NCI-H1930 (cell line): ENCODE measurements at places on chromosomes 16 and 17.
A peak's percentile ranks its signal among the peaks of the same experiment; 100 is the strongest.

DNA sequence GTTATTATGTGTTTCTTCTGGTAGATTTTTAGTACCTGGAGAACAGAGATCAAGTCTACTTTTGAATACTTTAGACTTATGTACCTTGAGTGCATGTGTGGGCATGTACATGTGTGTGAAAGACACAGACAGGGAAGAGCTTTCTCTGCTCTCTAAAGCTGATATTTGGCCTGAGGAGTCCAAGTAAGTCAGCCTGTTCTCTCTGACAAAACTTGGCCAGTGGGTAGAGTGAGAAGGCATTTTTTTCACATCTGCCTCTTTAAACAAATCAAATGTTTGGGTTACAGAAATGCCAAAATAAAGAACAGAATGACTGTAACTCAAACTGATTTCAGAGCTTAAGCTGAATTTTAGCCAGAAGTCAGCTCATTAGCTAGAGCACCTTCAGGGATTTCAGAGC, 309.7 kb upstream of the DYNLRB2 start:
- no peak for DNase-seq

DNA sequence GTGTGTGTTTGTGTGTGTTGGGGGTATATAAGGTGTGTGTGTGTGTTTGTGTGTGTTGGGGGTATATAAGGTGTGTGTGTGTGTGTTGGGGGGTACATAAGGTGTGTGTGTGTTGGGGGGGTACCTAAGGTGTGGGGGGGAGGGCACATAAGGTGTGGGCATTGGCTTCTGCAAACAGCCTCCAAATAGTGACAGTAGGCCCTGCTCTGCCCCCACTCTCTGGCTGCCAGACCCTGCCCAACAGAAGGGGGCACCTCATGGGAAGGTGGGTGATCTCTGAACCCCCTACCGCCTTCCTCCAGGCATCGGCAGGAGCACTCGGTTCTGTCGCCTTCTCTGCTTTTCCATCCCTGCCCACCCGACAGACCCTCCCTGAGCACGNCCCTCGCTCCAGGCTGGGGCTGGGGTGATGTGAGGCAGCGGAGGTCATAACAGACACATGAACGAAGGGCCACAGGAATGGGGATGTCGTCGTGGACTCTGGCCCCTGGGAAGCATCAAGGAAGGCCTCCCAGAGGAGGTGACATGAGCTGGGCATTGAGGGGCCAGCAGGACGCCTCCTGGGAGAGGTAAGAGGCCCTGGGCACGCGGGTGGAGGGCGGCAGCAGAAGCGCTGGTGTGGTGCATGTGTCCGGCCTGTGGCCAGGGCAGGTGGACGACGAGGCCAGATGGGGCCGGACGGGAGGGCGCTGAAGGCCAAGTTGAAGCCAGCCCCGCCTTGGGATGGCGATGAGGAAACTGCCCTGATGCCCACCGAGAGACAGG, 136.6 kb upstream of the RPH3AL start:
- DNase-seq = no peak

DNA sequence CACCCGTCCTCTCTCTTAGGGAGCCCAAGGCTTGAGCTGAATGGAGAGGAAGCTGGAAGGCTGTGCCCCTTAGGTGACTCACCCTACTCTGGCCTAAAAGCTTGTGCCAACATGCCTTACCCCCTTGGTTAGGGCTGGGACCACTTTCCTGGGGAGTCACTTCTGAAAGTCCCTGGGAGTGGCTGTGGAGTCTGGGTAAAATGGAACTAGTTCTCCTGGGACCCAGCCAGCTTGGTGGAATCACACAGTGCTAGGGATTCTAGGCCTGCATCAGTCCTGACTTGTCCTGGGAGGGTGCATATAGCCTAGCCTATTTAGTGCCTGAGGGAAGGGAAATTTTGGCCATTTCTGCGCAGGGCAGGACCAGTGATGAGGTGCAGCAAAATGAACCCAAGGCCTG, 10.5 kb downstream of the MMP28 start:
- no peak for DNase-seq

- DNase-seq = no peak
Observed at GRCh38 chr17:74059479-74060240, 143.8 kb upstream of the RPL38 start.

DNA sequence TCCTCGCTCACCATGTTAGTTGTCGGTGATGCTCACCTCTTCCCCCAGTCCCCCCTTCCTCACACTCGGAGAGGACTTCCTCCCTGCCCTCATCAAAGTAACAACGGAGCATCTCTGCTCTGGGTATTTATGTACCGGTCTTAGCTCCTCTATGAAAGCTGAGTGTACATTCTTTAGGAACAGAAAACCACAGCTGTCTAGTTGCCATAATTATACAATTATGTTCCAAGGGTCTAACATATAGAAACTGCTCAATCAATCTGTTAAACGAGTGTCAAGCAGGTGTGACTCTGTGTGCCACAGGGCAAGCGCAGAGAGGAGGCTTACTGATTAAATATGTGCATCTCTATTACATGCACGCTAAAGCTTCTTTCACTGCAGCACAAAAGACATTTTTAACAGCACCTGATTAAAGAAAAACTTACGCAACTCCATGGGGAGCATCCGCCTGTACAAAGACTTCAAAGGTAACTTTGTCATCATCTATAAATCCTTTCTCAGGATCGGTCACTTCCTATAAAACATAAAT, 37.8 kb downstream of the LITAFD start:
- peak; percentile 88 for DNase-seq

- no peak for DNase-seq
Observed at GRCh38 chr17:19546289-19547065, 12.8 kb downstream of the SLC47A1 start.

- no peak for DNase-seq
Observed at GRCh38 chr17:19331543-19332245, 30.8 kb downstream of the B9D1 start.

DNA sequence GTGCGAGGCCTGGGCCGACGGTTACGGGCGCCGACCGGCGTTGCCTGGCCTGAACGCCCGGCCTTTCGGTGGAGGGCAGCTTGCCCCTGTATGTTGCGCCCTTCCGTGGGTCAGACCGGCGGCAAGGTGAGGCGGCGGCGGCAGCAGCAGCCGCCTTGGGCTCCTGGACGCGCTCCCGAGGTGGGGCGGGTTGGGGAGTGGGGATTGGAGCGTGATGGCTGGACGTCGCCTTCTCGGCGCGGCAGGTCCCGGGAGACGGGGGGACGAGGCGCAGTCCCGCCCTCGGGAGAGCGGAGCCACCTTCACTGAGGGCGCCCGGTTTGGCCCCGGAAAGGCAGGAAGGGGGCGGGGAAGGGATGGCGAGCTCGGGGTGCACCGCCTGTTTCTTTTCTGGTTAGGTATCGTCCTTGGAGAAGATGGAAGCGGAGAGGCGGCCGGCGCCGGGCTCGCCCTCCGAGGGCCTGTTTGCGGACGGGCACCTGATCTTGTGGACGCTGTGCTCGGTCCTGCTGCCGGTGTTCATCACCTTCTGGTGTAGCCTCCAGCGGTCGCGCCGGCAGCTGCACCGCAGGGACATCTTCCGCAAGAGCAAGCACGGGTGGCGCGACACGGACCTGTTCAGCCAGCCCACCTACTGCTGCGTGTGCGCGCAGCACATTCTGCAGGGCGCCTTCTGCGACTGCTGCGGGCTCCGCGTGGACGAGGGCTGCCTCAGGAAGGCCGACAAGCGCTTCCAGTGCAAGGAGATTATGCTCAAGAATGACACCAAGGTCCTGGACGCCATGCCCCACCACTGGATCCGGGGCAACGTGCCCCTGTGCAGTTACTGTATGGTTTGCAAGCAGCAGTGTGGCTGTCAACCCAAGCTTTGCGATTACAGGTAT, 671 bp downstream of the DGKE start:
- DNase-seq = peak; percentile 59

DNA sequence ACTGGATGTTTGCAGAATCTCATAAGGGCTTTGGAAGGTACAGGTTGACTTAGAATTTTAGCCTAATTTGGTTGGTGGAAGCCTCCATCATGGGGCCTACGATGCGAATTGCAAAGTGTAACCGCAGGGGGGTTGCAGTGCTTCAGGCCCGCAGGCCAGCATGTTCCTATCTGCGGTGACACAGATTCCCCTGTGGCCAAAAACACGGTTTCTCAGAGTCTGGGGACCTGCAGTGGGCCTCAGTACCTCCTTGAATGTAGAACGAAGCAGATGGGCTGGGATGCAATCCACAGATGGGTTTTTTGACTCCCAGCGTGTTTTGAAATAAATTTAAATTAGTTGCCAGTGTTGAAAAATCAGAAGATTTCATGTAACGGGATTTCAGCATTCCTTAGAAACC, 34.7 kb downstream of the KIAA0513 start:
- no peak for DNase-seq

GRCh38 chr16:907361-907760, 63.4 kb downstream of the LMF1 start:
- DNase-seq = no peak

GRCh38 chr17:9050801-9051401, 29.6 kb downstream of the NTN1 start:
- no peak for DNase-seq

GRCh38 chr17:64679710-64680216, 17.7 kb upstream of the SMURF2 start:
- DNase-seq = no peak

DNA sequence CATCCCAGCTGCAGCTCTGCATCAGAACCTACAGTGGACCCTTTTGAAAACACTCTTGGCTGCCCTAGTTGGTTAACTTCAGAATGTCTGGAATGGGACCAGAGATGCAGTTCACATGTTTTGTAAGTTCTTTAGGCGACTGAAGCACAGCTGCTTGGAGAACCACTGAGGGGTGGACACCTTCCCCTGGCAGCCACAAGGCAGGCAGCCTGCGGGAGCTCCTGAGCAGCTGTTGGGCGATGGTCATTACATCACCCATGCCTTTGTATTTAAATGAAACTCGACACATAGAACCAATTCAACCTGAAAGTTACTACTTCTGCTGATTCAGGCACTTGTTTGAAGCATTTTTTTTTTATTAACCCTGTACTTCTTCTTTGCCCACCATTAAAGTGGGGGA, 151.5 kb downstream of the LGALS9B start:
- DNase-seq = no peak

GRCh38 chr16:68227850-68228553, 7.9 kb downstream of the ESRP2 start:
- DNase-seq = no peak

GRCh38 chr17:64424324-64424849, 24.5 kb upstream of the MILR1 start:
- no peak for DNase-seq

- no peak for DNase-seq
Observed at GRCh38 chr16:87311387-87311786, 5.8 kb downstream of the C16orf95 start.

- no peak for DNase-seq
Observed at GRCh38 chr16:57653936-57654335, 14.2 kb upstream of the ADGRG3 start.

- no peak for DNase-seq
Observed at GRCh38 chr16:2437032-2437790, 8.0 kb downstream of the CCNF start.

- DNase-seq = no peak
Observed at GRCh38 chr16:90057738-90058173, 19.4 kb downstream of the PRDM7 start.

DNA sequence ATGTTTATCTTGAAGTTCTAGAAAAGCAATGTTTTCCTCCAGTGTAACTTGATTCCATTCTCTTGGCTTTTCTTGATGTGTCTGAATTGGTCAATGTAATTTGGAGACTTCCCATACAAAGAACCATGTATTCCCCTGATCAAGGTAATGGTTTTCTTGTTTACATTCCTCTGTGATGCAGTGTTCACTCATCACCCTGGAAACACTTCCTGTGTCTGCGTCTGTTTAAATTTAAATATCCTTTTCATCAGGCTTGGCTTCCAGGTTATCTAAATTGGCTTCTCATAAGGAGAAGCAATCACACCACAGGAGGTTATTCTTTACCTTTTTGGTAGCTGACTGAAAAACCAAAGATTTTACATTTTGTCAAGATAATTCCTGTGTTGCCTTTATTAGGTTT, 237.3 kb upstream of the WSCD1 start:
- peak; percentile 90 for DNase-seq

- no peak for DNase-seq
Observed at GRCh38 chr16:12210925-12211869, 234.7 kb downstream of the SNX29 start.

- no peak for DNase-seq
Observed at GRCh38 chr16:56569971-56570370, 5.1 kb downstream of the MT4 start.

GRCh38 chr17:2238432-2239169, 65.0 kb downstream of the SMG6 start:
- no peak for DNase-seq

DNA sequence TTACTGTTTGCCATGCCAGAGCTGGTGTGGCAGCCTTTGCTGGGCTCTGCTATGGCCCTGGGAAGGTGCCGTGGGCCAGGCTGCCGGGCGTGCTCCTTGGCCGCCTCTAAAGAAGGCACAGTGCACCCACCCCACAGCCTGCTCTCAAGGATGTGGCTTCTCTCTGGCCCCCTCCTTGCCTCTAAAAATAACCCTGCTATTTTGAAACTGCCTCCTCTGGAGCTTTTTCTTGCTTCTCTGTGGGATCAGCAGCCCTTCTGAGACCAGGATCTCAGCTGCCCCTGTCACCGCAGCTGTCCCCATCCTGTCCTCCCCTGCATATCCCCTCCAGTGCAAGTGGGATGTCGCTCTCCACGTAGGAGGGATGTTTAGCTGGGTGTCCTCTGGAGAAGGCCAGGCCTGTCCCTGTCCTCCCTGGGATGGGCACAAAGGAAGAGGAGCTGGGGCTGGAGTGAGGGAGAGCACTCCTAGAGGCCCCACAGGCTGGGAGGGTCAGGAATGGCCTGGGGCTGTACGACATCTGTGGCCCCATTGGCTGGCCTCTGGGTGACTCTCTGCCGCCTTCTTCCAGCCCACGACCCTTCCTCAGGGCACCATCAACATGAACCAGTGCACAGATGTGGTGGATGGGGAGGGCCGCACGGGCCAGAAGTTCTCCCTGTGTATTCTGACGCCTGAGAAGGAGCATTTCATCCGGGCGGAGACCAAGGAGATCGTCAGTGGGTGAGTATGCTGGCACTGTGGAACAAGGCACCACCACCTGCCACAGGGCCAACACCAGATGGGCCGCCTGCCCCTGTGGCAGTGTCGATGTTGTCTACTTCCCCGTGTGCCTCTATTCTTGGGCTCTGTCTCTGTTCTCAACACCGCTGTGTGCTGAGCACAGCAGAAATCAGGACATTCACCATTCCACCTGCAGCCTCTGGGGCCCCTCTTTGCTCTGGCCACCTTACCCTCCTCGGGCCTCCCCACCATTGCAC, 79.7 kb downstream of the PLD6 start:
- DNase-seq = no peak

- DNase-seq = no peak
Observed at GRCh38 chr16:23206986-23207385, 24.4 kb downstream of the SCNN1G start.

GRCh38 chr16:54821731-54822130, 108.9 kb upstream of the IRX5 start:
- no peak for DNase-seq

GRCh38 chr17:81648707-81649085, 7.6 kb downstream of the PDE6G start:
- no peak for DNase-seq

- no peak for DNase-seq
Observed at GRCh38 chr17:58341861-58342475, 10.0 kb downstream of the SUPT4H1 start.
